CD8-positive, alpha-beta memory T cell (primary cell): ENCODE measurements at places on chromosomes 2 and 18. TPM values are rescaled to one million over a fixed set of nuclear protein-coding genes. Genes with fewer than 3 reads are reported as not detected.

DNA sequence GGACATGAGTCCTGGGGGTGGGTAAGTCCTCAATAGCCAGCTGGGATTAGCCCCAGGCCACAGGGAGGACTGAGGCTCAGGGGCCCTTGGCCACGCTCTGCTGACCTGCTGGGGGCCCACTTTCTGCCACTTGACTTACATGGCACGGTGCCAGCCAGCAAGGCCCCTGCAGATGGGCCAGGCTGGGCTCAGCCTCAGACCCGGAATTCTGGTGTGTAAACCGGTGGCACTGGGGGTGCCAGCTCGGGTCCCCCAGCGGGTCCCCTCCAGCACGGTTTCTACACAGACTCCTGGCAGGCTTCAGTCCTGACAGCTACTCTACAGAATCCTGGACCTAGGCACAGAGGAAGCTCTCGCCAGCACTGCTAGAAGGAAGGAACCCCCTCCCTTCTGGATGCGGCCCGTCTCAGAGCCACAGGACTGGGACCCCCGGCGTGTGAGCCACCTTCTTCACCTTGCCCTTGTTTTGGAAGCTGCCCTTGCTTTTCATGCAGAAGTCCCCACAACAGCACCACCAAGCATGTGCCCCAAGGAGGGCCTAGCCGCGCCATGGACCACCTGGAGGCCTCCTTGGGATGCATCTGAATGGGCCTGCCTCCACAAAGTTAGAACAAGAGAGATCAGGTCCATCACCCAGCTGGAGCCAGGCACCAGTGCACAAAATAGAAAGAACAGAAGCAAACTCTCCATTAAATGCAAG is 8.0 kb downstream of the HDAC4 start:
- no peak overlapping the region for H3K27ac ChIP-seq
- no peaks in the 10 kb centered on the region for H3K27me3 ChIP-seq

The AOX1 gene
- total RNA-seq, result not detected

The KIF1A gene
- total RNA-seq, result 1.6 TPM

GRCh38 chr2:467892-468647 is 180.2 kb upstream of the ALKAL2 start:
- peaks cover 9% of the 10 kb centered on the region for H3K27me3 ChIP-seq
- no peak overlapping the region for H3K4me3 ChIP-seq
- DNase-seq, result no peak
- H3K4me1 ChIP-seq, result no peaks in the 10 kb centered on the region
- H3K27ac ChIP-seq, result no peak overlapping the region

- H3K27ac ChIP-seq, result no peak overlapping the region
- DNase-seq, result no peak
- no peaks in the 10 kb centered on the region for H3K27me3 ChIP-seq
- H3K36me3 ChIP-seq, result no peaks in the 10 kb centered on the region
- H3K4me1 ChIP-seq, result no peaks in the 10 kb centered on the region
Observed at GRCh38 chr2:73705091-73705490, 32.1 kb downstream of the TPRKB start.

The ANTXR1 gene
- 0.22 TPM for total RNA-seq

DNA sequence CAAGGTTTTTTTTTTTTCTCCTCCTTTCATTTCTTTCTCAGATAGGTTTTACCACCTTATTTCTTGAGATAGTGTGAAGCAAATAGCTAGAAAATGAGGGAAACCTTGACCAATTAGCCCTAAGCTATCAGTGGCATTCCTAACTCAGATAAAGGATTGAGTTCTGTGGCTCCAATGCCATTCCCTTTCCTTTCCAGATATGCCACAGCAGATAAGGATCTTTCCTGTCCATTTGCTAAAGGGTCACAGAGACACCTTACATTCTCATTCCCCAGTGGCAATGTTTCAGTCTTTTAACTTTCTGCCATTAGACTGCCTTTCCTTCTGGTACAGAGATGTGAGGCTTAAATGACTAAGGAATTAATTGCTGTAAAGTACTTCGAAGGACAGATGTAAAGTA is 81.7 kb downstream of the MGAT5 start:
- H3K27ac ChIP-seq, result no peak overlapping the region
- H3K36me3 ChIP-seq, result no peaks in the 10 kb centered on the region
- H3K4me1 ChIP-seq, result no peaks in the 10 kb centered on the region
- DNase-seq, result no peak
- no peaks in the 10 kb centered on the region for H3K27me3 ChIP-seq
- no peak overlapping the region for H3K4me3 ChIP-seq

- H3K4me1 ChIP-seq, result peaks cover 7% of the 10 kb centered on the region
- peaks cover 46% of the 10 kb centered on the region for H3K27me3 ChIP-seq
- no peaks in the 10 kb centered on the region for H3K36me3 ChIP-seq
Observed at GRCh38 chr18:903701-904100, 970 bp upstream of the ADCYAP1 start.
